ENCODE measurements at places on chromosomes 12 and 14. TPM values are rescaled to one million over a fixed set of nuclear protein-coding genes. Genes with fewer than 3 reads are reported as not detected.

The KCNA5 gene
- polyA plus RNA-seq: not detected

The NGB gene
- not detected for polyA plus RNA-seq

The LLPH gene
- polyA plus RNA-seq: 44.0 TPM

- no peak for DNase-seq
These were observed 97.5 kb downstream of the PPP2R5C start for GRCh38 chr14:101858791-101859537.

GRCh38 chr12:105476616-105477015 is 146.1 kb downstream of the C12orf75 start:
- DNase-seq: no peak

GRCh38 chr12:75478116-75478794 is 2.3 kb upstream of the GLIPR1 start:
- DNase-seq: peak; percentile 85

DNA sequence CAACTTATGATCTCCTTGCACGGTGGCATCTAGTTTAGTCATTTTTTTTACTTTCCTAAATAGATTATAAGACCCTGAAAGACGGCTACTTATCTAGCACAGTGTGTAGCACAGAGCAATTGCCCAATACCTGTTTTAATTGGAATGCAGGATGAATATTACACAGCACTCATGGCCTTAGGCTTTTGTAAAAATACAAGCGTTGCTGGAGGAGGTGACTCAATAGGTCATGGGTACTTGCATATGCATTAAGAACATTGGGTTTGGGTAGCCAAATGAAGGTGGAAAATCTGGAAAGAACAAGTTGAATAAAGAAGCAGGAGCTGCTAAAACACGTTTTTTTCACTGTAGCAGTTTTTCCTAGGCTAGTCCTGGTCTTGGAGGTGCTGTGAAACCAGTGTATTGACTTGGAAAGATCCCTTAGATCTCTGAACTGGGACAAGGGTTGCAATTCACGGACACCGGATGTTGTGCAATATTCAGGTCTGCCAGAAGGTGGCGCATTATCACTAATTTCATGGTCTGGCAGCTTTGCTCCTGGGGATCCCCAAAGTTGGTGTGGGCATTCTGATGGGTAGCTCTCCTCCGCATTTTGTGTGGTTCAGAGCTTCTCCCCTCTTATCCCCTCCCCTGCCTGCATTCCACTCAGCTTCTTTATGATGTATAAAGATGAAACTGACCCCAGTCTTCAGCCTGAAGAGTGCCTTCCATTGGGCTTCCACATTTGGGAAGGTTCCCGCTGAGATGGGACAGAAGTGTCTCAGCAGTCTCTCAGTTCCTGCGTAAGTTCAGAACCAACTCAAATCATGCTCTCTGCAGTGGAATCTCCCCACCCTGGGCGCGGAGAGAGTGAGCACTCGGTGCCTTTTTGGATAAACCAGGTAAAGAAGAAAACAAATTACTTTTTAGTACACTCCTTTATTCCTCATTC is 278.3 kb downstream of the NRXN3 start:
- DNase-seq: peak; percentile 47
